ENCODE measurements at places on chromosomes 2 and 18.

GRCh38 chr2:83340424-83340823 is 1118.7 kb downstream of the SUCLG1 start:
- no peaks in the 10 kb centered on the region for H3K36me3 ChIP-seq
- no peaks in the 10 kb centered on the region for H3K4me1 ChIP-seq
- no peak overlapping the region for H3K4me3 ChIP-seq

DNA sequence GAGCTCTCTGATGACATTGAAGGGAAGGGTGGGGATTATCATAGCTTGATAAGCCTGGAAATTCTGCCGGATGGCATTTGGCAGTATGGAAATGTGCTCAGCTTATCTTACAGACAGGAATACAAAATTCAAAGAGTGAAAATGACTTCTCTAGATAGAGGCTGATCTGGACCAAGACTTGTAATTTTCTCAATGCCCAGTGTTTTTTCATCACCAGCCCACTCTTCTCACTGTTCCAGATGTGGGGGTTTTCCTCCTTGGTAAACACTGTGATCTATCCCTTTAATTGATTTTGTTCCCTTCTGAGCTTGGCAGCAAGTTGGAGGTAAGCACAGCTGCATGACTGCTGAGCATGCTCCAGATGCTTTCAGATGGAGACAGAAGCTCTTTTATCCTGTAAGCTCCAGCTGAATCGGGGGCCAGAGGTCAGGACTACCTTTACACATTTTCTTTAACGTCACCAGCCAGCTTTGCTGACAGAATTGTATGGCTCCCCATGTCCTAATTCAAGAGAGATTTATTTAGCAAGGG is 287.4 kb upstream of the TCF4 start:
- peaks cover 9% of the 10 kb centered on the region for H3K4me1 ChIP-seq
- DNase-seq = no peak
- no peak overlapping the region for H3K27ac ChIP-seq
- no peaks in the 10 kb centered on the region for H3K27me3 ChIP-seq
- H3K36me3 ChIP-seq = no peaks in the 10 kb centered on the region
- no peak overlapping the region for H3K4me3 ChIP-seq

DNA sequence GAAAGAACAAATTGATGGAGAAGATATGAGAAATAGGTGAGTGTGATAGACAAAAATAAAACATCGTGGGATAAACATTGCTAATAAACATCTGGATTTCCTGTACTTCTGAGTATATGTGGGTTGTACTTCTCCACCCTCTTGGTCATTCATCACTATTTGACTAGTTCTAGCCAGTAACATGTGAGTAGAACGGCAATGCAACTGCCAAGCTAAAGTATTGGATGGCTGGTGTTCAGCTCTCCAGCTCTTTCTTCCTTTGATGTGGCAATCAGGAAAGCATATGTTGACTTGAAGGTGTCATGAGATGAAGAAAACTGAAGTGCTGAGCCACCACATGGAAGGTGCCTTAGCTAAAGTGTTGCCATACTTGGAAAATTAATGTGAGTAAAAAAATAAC is 144.9 kb downstream of the SCG2 start:
- no peaks in the 10 kb centered on the region for H3K4me1 ChIP-seq
- no peak overlapping the region for H3K4me3 ChIP-seq
- no peaks in the 10 kb centered on the region for H3K27me3 ChIP-seq
- H3K27ac ChIP-seq = no peak overlapping the region
- no peak for DNase-seq

- H3K36me3 ChIP-seq = no peaks in the 10 kb centered on the region
- peaks cover 15% of the 10 kb centered on the region for H3K4me1 ChIP-seq
- no peak overlapping the region for H3K27ac ChIP-seq
- H3K27me3 ChIP-seq = no peaks in the 10 kb centered on the region
- no peak overlapping the region for H3K4me3 ChIP-seq
- no peak for DNase-seq
Measured at GRCh38 chr18:12751503-12751884, 48.7 kb downstream of the PSMG2 start.

DNA sequence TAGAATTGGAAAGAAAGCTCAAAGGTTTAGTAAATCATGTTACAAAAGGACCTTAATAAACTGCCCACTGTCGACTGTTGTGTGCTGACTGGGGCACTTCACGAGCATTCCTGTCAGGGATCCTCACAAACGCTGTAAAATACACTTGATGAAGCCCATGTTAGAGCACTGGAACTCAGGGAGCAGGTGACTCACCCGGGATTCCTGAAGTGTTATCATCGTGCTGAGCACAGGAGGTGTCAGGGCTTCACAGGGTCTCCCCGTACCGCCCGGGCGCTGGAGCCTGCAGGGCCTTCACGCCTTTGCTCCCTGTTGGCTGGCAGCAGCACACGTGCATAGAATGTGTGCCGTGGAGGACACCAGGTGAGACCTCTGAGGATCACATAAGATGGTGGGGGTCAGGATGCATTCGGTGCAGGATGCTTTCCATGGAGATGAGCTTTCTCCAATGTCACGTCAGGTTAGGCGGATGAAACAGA is 187.3 kb downstream of the SNTG2 start:
- DNase-seq = no peak
- H3K4me1 ChIP-seq = peaks cover 30% of the 10 kb centered on the region
- H3K4me3 ChIP-seq = no peak overlapping the region
- no peaks in the 10 kb centered on the region for H3K36me3 ChIP-seq
- H3K27me3 ChIP-seq = peaks cover 15% of the 10 kb centered on the region
